ENCODE measurements at places on chromosomes 2 and 18.
A peak's percentile ranks its signal among the peaks of the same experiment; 100 is the strongest.

DNA sequence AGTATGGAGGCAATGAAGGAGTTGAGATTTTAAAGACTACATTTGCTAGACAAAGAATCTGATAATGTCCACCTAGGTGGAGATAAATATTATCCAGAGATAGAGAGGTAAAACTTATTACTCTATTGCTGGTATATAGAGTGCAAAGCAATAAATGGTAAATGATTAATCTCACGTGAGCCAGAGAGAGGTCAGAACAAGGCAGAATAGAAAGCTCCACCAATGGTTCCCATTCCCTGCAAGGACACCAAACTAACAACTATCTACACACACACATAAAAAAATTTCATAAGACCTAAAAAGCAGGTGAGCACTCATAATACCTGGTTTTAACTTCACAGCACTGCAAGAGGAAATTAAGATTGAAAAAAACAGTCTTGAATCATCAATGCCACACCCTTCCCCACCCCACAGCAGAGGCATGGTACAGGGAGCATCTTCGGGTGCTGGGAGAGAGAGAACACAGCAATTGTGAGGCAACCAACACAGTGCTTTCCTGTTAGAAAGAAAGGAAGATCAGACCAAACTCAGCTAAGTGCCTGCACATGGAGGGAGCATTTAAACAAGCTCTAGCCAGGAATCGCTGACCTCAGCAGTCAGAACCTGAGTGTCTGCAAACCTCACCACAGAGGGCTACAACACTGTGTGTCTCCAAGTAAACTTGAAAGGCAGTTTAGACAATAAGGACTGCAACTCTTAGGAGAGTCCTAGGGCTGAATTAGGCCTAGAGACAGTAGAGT, 1432.6 kb upstream of the TMEFF2 start:
- DNase-seq = no peak

GRCh38 chr2:48589170-48589767, 28.4 kb upstream of the GTF2A1L start:
- peak; percentile 80 for DNase-seq

DNA sequence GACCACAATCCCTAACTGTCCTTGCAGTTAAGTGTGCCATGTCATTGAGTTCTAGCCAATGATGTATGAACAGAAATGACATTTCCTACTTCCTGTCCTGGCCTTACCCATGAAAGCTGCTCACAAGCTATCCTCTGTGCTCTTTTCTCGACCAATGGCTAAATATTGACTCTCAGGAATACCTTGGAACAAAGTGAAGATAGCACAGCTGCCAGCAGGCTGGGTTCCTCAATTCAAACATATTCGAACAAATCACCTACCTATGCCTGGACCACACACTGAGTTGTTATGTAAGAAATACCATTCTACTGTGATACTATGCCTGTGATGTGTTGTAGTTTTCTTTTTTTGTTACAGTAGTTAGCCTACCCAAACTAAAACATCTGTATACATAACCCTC, 65.1 kb downstream of the GAREM1 start:
- DNase-seq = no peak

DNA sequence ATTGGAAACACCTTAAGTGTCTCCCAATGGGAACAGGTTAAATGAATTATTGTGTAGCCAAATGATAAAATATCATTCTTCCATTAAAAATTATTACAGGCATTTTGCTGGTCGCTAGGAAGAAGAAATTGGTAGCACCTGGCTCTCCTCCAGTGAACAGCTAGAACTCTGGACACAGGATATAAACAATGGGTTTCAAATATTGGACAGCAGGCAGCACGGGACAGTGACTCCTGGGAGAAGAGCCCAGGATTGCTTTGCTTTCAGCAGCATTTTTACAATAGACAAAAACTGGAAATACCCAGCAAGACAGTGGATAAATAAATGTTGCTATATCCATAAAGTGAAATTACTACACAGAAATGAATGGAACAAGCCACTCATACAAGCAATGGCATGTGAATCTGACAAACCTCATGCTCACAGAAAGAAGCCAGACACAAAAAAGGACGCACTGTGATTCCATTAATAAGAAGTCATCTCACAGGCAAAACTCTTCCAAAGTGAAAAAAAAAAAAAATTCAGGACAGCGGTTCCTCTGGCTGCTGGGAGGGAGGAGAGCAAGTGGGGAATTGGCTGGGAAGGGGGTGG, 50.5 kb downstream of the LAMA1 start:
- DNase-seq = no peak

DNA sequence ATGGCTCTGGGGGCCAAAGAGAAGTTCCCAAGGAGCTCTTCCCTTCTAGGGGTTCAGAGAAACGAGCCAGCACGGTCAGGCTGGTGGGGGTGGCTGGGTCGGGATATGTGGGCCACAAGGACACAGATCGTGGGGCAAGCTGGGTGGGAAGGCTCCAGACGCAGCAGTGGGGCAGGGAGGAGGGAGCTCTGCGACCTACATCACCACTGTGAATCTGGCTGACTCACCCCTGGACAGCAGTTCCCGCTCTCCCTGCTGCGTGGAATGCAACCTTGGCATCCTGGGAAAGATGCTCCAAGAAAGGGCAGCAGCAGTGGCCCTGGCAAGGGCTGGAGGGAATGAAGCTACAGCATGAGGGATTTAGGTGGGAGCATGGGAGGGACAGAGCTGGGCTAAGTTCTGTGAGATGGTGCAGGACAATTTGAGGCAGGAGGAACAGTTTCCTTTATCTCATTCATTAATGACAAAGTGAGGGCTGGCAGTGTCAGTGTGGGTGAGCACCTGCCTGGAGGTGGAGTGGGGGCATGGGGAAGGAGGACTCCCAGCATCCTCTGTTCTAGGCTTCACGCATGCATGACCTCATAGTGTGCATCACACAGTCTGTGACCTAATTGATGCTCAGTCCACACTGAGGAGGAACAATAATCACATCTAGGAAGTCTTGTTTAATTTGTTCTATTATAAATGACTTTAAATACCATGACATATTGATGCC, 25.0 kb downstream of the CELF4 start:
- no peak for DNase-seq

DNA sequence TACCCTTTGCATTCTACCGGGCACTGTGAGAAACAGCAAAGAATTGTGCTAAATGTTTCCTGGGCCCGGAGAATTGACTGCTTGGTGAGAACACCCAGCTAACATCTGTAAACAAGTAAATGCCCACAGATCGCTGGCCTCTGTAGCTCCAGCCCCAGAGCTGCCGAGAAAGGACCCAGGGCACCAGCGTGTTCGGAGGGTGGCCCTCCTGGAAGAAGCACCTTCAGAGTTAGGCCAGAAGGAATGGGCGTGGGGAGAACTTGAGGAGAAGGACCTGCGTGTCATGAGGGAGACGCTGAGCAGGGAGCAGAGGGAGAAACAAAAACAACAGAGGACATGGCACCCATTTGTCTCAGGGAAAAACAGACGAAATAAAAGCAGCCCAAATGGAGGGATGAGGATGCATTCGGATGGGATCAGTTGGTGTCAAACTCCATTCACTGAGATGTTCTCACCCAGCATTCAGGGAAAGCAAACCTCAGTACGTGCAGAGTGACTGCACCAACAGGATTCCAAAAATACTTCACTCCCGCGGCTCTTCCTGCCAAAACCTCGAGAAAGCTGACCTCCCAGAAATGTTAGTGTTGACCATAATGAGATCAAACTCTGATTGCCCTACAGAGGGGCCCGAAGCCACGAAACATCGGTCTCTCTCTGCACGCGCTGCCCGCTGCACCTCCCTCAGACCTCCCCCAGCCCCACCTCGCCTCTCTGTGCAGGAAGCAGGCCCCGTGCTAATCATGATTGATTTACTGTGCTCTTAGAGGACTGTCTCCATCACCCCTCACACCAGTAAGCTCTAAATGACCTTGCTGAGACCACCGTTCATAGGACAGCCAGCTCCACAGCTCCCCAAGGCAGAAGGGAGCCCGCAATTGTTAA, 376.3 kb upstream of the SALL3 start:
- DNase-seq = no peak

DNA sequence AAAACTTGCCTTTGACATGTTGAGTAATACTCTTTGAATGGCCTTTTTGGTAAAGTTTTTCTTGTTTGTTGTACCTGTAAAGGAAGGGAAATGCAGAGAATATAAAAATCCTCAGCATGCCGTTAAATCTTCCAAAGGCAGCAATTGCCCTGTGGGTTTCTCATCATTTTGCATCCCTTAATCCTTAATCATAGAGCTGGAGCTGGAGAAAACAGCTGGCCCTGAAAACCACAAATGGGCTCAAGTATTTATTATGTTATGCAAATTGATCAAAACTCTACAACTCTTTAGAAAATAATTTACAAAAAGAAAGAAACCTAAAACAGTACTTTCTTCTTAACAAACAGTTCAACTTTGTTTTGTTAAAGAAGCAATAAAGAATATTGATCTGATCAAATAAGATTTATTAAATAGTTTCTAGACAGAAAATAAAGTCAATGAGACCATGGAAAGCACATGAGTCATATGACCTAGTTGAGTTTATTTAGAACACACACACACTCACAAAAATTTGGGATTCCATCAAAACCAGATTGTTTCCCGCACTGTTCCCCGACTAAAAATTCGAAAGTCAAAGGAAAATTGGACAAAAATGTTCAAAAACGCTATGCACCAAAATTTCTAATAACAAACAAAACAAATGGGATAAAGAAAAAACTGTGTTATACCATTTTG, 309.0 kb downstream of the GULP1 start:
- no peak for DNase-seq

DNA sequence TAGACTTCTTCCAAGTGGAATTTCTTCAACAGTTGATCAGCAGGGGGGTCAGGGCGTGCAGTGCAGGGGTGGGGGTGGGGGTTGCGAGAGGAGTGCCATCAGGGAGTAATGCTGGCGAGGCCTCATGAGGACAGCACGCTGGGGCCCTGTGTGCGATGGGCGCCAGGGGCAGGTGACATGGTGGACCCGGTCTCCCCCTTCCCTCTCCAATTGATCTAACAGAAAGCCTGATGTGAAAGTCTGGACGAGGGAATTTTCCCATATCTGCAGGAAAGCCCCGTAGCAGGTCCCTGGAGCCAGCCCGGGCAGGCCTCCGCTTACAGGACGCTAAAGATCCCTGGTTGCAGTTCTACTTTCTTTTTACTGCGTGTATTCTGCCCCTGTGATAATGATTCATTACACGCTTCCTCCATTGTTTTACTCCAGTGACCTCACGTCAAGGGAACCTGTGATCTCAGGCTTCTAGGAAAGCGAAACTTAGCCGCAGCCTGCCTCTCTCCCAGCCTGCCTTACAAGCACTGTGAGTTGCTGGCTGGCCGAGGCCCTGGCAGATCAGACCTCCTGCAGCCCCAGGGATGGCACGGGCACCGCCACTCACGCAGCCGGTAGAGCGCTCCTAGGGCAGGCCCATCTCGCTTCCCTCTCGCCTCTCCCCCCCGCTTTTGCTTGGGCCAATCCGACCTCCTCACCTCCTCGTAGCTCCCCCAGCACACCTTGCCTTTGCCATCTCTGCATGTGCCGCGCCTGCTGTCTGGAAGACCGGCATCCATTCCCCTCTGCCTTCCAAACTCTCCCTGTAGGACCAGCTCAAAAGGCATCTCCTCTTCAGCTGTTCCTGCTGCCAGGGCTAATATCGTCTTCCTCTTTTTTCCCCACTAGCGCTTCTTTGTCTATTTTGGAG, 19.2 kb downstream of the NEURL3 start:
- DNase-seq = peak; percentile 71

DNA sequence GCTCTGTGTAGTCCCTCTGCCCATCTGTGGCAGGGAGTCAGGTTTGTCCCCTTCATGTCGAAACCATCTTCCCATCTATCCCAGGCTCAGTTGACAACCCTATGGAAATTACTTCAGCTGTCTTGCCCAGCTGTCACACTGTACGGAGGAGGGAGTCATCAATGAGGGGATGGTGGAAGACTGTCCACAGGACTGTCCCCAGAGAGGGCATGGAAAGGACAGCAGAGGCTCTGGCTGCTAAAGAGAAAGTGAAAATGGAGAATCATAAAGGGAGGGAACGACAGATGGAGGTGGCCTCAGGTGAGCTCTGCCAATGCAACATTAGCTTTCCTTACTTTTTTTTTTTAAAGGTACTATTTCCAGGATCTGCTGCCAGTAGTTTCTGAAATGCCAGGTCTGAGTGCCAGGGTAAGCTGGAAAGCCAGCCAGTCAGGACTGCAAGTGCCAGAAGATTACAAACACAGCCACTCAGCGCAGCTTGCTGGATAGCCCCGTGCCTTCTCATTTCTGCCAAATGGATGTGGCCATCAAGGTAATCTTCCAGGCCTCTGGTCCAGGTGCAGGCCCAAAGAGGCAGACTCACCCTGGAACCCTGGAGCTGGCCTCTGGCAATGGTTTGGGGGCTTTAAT, 192.8 kb downstream of the AGPS start:
- DNase-seq = peak; percentile 47

GRCh38 chr2:63587814-63588384, 378 bp downstream of the WDPCP start:
- DNase-seq = no peak

GRCh38 chr2:207123335-207123744, 42.4 kb downstream of the KLF7 start:
- no peak for DNase-seq

- no peak for DNase-seq
Measured at GRCh38 chr2:177784745-177785067, 287.9 kb downstream of the PDE11A start.

- no peak for DNase-seq
Measured at GRCh38 chr2:168515502-168515901, 59.4 kb downstream of the CERS6 start.

GRCh38 chr2:40090044-40090443, 311.0 kb upstream of the THUMPD2 start:
- no peak for DNase-seq

DNA sequence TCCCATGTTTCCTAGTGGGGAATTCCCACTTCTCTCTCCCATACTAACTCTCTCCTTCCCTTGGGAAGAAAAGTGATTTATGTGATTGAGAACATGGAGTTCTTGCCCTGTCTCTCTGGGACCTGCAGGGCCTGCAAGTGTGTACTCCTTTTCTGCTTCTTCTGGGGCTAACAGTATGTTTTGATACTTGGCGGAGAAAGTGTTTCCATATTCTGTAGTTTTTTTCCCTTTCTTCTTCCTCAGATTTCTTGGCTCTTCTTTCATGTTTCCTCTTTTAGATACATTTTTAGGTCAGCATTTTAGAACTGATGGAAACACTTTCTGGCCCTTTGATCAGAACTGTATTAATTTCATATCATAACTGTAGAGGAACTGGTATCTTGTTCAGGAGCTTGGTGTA, 352.2 kb downstream of the DLGAP1 start:
- DNase-seq = no peak

- no peak for DNase-seq
Measured at GRCh38 chr2:55157474-55157884, 74.6 kb downstream of the CLHC1 start.

DNA sequence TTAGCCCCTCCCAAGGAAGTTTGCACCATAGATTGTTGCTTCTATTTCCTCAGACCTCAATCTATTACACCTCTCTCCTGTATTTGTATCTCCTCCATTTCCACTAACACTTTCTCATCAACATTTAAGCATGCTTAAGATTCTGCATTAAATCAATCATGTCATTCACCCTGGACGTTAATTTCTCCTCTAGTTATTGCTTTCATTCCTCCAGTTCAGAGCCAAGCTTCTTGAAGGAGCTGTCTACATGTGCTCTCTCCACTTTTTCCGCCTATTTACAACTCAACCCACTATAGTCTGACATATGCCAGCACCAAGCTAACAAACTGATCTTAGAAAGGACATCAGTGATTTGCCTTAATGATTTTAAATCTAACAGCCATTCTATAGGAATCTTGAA, 99.5 kb downstream of the OLA1 start:
- no peak for DNase-seq

GRCh38 chr2:24461685-24462084, 29.4 kb upstream of the NCOA1 start:
- no peak for DNase-seq

- DNase-seq = no peak
Measured at GRCh38 chr18:77062518-77063003, 70.0 kb downstream of the MBP start.

- no peak for DNase-seq
Measured at GRCh38 chr2:25939257-25939668, 43.0 kb downstream of the KIF3C start.

Data from eye (tissue), 1 donor.